ENCODE measurements at places on chromosomes 1 and 21.

DNA sequence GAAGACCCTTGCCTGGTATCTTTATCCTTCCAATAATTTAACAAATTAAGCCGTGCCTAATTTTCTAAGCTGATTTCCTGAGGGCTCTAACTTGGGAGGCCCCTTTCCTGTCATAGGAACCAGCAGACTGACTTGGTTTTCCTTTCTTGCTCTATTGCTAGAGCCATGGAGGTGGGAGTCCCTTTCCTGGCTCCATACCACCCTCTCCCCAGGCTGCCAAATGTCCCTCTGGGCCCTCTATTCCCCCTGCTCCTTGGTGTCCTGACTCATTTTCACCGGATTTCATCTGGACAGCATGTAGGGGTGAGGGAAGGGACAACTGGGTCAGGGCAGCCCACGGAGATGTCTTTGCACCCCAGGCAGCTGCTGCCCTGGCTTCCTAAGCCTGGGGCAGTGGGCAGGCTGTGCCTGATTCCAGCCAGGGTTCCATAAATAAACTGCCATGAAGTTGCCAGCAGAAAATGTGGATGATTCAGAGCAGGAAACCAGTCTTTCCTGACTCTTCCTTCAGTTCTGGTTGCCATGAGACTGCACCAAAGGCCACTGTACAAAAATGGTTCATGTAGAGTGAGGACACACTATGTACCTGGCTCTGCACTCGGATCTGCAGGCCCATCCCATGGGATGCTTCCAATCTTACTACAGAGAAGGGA is 38.0 kb upstream of the SERBP1 start:
- DNase-seq = no peak

DNA sequence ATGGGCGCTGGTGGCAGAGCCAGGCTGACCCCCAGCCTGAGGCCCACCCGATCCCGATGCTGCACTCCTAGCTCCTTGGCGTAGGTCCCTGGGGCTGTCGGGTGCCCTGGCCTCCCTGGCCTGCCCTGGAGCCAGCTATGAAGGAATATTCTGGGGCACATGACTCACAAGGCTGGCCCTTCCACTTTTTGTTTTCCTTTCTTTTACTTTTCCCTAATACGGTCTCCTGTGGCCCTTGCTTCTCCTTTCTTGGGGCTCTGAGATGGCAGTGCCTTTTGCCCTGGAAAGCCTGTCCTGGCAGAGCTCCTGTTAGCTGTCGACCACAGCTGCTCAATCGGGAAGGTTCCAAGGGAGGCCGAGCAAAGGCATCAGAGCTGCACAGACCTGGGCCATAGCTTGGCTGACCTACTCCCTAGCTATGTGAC is 22.1 kb downstream of the ARHGEF10L start:
- DNase-seq = peak; percentile 96

GRCh38 chr1:233269656-233270055 is 25.9 kb downstream of the PCNX2 start:
- DNase-seq = no peak

DNA sequence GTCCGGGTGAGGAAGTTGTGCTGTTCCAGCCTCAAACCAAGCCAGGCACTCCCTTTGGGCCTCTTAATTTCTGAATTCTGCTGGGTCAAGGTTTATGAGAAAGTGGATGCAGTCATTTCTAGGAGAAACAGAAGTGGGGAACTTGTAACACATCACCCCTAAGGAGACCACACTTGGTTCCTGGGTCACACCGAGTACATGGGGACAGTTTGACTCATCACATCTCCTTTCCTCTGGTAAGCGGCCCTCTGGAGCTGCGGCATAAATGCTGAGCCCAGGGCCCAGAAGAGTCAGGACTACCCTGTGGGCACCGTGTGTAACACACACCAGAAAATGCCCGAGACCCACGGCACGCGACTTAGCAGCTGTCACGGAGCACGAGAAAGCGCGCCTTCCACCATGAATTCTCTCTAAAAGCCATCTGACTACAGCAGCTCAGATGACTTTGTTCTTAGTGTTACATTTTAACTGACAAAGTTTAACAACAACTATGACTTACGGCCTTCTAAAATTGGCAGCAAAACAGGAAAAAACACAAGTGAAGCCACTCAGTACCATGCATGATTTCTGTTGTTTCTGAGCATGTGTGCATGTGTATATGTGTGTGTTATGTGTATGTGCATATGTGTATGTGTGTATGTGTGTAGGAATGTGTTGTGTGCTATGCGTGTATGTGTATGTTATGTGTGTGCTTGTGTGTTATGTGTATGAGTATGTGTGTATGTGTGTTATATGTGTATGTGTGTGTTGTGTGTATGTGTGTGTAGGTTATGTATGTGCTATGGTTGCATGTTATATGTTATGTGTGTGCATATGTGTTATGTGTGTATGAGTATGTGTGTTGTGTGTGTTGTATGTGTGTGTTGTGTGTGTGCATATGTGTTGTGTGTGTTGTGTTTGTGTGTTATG is 50.8 kb downstream of the TOMM20 start:
- no peak for DNase-seq

GRCh38 chr1:92747735-92748134 is 37.2 kb downstream of the EVI5 start:
- no peak for DNase-seq
